NK-92 treated with Interleukin-12 subunit alpha and Interleukin-12 subunit beta, amount 100 ng/mL, for 24 hours (cell line): ENCODE measurements at places on chromosomes 12 and 14.

GRCh38 chr14:52363041-52363704 is 49.1 kb downstream of the PTGER2 start:
- no peak for DNase-seq

DNA sequence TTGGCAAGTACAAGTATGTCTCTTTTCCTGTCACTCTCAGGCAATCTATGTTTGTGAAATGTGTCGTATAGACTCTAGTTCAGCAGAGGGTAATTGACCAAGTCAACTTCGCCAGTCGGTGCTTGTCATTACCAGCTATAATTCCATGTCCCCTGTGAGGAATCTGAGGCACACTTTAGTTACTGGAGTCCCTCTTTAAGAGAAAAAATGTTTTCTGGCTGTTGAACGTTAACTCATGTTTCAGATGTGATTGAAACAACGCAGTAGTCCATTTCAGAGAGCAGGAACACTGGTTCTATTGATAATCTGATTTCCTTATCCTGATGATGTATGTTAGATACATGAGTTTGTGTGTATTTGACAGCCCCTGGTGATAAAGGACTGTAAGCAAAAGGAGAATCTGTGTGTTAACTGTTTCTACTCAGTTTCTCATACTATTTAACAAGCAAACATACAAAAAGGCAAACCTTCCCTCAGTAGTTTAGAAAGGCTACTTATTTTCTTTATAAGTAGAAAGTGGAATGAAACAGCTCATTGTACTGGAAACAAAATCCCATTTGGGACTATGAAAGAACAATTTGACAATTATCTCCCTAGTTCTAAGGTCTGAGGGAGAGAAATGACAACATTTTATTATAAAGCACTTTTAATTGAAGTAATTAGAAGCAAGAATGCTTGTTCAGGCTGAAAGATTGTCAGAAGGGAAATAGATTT is 161.1 kb upstream of the TRHDE start:
- DNase-seq: no peak

GRCh38 chr14:104184911-104185499 is 46.6 kb downstream of the KIF26A start:
- DNase-seq: no peak

GRCh38 chr14:93811676-93812075 is 23.4 kb upstream of the PRIMA1 start:
- DNase-seq: no peak

- no peak for DNase-seq
Measured at GRCh38 chr12:45737638-45738037, 8.1 kb downstream of the ARID2 start.

DNA sequence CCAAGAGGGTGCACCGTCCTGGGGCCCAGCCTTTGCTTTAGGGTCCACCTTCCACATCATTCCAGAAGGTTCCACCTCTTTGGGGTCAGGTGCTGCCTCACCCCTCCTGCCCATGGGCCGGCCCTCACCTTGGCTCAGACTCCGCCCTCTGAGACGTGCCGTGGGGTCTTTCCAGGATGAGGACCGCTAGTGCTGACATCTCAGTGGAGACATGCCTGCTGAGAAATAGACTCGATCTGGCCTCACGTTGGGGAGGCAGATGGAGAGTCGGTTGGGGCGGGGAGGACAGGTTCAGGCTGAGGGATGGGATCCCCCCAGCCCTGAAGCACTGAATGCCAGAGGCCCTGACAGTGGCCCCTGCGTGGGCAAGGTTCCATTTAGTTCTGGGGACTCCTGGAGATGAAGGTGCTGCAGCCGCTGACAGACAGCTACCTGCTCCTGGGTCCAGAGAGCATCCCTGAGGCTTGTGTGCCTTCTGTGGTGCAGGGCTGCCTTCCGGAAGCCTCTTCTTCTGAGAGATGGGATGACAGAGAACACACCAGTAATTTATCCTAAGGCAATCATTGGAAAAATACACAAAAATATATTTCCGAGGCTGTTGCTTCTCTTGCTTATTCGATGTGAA is 185.3 kb downstream of the KIF26A start:
- DNase-seq: no peak

DNA sequence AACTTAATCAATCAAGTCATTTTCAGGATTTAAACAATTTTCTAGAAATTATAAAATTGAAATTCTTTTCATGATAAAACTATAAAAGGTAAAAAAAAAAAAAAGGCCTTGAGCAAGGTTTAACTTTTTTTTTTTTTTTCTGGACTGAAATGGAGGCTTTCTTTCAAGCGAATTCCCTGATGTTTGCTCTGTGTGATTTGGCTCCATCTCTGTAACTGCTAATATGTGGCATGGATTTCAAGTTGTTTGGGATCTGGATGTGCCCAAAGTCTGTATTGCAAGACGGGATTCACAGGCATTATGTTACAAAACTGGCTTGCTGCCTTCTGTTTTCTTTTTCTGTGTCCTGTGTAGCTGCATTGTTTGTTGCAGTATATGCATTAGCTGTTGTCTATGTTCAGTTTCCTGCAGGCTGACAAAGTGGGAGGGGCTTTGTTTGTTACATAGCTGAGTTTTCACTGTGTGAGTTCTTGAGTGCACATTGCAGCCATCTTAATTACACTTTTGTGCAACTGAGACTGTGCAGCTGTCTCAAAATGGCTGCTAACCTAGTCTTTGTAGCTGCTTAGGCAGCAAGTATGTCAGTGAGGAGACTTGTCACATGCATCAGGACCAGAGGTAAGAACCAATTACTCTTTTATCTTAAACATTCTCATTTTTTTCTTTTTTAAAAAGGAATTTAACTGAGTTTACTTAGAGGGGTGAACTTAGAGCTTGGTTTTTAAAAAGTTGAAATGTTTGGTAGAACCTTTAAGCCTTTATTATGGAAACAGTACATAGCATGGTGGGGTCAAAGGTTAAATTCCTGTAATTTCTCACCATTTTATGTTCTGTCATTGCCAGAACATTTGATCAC is 19.5 kb downstream of the ATF7IP start:
- DNase-seq: no peak

DNA sequence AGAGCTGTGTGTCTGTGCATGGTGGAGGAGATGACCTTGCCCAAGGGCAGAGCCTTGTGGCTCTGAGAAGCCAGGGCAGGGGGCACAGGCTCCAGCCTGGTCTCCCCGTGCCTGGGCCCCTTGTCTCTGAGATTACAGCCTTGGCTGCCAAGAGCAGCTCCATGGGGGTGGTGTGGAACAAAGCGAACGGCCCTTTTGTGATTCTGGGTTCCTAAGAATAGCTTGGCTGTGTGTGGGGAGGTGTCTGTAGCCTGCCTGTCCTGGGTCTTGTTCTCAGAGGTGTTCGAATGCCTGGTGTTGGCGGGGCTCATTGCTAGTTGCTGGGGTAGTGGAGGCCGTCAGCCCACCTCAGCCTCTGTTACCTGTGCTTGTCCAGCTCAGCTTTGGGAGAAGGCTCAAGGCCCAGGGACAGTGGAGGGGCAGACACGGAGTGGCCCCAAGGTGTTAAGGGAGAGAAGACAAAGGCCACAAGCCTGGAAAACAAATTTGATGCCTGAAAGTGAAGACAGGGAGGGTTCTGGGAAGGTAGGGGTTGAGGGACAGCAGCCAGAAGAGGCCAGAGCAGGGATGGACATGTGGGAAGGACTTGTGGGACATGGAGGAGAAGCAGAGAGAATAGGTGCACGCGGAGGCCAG is 7.4 kb upstream of the MYH7 start:
- peak; percentile 6 for DNase-seq

DNA sequence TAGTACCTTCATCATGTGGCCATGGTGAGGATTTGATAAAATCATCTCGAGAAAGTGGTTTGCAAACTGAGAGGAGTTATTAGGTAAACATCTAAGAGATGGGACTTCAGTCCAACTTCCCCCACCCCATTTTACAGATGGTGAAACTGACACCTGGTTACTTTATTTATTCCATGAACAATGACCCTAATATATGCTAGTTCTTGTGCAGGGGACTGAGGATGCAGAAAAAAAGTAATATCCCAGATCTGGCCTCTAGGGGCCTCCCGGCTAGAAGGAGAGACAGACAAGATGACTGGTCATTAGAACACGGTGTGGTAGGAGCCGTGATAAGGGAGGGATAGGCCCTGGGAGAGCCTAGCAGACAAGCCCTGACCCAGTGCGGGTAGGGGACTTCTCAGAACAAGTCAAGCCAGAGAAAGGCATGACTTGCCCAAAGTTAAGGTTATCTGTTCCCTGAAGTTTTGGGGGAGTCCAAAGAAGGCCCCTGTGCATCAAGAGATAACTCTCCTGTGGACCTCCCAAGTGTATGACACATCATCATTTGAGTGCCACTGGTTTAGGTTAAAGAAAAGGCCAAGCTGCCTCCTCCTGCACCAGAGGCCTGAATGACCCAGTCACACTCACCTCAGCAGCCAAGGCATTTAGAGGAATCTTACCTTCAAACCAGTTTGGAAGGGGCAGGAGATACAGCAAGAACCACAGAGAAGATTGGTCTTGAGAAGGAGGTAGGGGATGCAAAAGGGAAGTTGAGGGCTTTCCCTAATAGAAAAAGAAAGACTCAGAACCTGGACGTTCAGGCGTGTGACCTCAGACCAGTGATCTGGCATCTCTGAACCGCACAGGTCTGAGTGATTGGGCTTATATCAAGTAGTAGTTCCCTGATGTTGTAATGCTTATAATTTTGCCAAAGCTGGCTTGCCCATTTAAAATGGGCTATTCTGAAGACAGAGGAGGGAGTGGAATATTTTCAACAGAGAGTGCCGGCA is 1.6 kb downstream of the CMKLR1 start:
- no peak for DNase-seq

DNA sequence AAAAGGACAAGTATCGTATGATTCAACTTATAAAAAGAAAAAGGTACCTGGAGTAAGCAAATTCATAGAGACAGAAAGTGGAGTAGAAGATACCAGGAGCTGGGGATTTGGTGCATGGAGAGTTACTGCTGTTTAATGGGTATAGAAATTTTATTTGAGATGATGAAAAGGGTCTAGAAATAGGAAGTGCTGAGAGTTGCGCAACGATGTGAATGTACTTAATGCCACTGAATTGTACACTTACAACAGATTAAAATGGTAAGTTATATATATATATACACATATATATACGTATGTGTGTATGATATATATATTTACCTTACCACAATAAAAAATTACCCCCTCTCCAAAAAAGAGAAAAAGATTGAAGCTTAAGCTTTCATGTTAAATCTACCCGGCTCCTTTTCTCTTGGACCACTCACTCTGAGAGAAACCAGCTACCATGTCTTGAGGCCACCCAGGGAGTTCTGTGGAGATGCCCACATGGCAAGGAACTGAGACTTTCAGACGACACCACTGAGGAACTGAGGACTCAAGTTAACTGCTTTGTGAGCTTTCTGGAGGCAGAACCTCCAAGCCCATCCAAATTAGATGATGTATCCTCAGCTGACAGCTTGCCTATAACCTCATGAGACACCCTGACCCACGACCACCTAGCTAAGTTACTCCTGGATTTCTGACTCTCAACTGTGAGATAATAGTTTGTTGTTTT is 130.0 kb upstream of the BTG1 start:
- no peak for DNase-seq

DNA sequence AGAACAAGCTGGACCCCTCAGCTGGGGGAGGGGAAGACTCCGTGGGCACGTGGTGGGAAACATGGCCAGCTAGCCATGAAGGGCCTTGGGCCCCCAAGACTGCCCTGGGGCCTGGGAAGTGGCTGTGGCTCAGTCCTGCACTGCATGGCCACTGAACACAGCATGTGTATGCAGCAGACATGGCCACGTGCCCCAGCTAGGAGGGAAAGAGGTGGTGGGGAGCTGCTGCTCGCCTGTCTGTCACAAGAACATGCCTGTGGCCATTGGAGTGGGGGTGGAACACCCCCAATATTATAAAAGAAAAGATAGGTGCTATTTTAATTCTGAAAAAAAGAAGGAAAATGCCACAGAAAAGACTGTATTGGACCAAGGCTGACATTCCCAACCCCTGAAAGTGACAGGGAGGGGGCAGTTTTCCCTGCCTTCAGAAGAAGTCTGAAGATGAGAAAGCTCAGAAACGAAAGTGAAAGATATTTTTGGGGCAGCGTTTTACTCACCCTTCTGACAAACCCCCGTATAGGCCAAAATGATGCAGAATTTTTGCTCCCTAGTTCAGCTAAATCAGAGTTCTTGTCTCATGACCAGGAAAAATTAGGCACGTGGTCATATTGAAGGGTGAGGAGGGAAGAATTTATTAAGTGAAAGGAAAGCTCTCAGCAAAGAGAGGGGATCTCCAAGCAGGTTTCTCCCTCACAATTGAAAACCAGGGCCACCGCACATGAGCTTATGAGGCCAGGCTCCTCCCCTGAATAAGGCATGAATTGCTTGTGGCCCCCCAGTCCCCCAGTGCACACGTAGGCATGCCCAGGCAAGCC is 35.2 kb upstream of the PCNX1 start:
- peak; percentile 29 for DNase-seq

DNA sequence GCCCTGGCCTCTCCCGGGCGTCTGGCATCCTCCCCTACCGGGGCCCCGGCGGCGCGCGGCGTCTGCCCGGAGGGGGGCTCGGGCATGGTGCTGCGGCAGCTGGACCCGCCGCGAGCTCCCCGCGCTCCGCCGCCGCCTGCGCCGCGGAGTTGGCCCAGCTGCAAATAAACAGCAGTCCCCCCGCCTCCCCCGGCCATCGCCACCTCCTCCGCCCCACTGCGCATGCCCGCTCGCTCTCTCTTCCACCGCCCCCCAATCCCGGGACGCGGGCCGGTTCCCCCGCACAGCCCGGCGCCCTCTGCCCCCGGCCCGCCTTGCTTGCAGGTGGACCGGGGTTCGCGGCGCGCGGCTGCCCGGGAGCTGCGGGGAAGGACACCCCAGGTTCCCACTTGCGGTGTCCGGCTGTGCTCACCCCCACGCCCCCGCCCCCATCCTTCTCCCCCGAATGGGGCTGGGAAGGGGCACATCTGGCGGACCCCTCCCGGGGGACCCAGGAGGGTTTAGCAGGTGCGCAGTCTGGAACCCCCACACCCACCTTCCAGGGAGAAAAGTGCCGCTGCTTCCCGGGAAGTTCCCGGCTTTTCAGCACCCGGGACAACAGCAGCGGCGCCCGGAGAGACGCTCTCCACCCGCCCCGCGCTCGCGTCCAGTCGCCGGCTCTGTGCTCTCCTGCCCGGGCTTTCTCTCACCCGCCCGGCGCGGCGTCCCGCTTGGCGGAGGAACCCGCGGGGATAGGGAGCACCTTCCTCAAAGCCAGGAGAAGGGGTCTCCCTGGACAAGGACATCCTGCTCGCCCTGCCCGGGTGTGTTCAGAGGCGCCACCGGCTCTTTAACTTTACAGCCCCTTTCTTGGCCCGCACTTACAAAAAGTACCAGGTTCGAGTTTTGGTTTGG is at the start of gene TMTC1:
TMTC1 (minus strand) TSS at position 170 of the 894 bp plus-strand sequence. CDS start 191 bp downstream, outside the sequence.
- no peak for DNase-seq

DNA sequence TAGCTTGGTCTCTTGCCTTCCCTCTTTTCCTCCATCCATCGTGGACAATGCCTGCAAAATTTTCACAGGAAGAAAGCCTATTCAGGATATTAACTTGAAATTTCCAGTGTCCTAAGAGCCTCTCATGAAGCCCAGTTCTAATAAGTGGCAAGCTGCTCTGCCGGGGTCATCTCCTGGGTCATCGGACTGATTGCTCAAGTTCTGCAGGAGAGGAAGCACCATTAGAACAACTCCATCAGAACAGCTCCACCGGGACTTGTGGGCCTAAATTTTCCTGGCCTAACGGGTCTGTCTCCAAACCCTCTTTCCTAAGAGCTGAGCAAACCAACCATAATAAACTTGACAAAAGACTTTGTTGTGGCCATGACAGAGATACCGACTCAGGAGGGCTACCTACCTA is 13.9 kb downstream of the ERG28 start:
- DNase-seq: no peak
